ENCODE measurements at places on chromosomes 2 and 18.

DNA sequence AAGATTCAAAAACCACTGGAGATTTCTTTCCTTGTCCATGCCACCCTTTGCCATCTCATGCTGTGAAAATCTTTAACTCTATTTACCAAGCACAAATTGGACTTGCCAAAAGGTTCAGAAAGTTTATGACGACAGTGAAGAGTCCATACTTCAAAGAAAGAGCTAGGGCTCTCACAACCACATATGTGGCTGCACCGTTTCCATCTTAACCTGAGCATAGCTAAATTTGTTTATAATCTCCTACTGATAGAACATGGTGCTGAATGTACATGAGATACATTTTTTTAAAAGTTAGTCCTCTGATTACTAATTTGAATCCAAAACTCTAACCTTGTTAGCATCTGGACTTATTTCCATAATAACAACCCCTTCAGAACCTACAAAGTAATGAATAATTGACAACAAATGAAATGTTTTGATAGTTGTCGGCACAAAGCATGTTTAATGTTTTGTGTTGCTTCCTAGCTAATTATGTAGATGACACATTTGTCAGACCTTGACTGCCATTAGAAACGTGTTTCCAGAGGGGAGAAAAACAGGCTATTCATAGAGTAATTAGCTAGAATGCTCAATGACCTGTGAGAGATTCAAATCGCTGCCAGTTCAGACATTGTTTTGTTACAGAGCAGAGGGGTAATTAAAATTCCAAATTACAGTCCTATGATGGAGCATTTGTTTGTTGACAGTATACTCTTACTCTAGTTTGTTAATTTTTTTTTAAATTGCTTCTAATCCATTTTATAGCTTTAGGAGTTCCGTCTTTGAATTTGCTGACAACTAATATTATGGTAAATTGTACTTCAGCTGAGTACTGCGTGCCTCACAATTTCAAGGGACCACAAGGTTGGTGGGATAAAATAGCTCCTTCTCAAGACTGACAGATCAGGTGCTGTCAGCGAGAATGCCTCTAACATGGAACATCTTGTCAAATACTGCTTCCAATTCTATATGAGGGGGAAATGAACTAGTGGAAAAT is 31.8 kb downstream of the ARHGAP15 start:
- no peak for DNase-seq

DNA sequence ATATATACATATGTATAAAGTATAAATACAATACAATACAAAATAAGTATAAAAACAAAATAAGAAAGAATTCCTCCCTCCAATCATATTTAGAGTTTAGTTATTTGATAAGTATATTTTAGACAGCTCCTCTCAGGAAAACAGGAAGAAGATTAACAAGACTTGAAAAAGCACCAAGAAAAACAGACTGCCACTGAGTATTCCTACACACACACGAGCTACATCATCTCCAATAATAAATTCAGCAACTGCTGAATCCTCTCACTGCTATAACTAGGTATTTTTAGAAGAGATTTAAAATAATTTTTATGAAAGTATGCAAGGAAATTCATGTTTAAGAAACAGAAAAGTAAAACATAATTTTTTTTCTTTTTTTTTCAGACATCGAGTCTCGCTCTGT is 13.0 kb downstream of the LONRF2 start:
- no peak for DNase-seq

DNA sequence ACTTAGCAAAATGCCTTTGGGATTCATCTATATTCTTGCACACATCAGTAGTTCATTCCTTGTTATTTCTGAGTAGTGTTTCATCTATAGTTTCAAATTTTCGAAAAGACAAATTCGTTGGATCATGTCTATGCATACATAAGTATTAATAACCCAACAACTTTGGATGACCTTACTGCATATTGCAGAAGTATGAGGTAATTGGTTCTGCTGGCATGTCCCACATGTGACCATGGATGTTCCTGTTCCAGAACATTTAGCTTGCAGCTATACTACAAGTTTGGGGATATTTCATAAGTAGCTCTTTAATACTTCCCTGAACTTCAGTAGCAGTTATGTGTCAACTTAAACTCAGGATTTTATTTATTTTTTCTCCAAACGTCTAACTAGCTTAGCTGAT is 44.9 kb downstream of the APLF start:
- no peak for DNase-seq

- DNase-seq: no peak
Measured at GRCh38 chr2:63047321-63048279, 3.0 kb upstream of the OTX1 start.

DNA sequence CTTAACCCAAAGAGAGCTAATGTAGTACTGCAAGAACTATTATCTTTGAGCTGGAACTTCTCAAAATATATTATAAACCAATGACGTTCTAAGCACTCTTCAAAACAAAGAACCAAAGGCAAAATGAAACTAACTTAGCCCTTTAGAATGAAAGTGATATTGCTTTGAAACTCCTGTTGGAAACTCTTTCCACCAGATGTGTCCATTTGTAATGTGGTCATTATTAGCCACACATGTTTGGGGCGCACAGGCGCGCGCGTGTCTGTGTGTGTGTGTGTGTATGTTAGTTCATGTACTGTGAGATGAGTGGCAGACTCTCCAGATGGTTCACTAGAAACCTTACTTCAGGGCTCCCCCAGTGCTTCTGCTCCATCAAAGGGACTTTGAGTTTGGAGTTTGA is 323.4 kb downstream of the BCL11A start:
- no peak for DNase-seq

All from stimulated activated CD8-positive, alpha-beta memory T cell treated with anti-CD3 and anti-CD28 coated beads, Interleukin-15, amount 100 ng/mL, for 24 hours (primary cell).